Stimulated activated naive CD8-positive, alpha-beta T cell treated with anti-CD3 and anti-CD28 coated beads, Interleukin-15, Interleukin-2, amounts not matched to agents 100 U/mL and 50 U/mL, for 24 hours (primary cell): ENCODE measurements at places on chromosomes 2 and 18.

GRCh38 chr2:171210864-171211431 lies 50.3 kb upstream of the TLK1 start:
- peak; percentile 12 for DNase-seq

DNA sequence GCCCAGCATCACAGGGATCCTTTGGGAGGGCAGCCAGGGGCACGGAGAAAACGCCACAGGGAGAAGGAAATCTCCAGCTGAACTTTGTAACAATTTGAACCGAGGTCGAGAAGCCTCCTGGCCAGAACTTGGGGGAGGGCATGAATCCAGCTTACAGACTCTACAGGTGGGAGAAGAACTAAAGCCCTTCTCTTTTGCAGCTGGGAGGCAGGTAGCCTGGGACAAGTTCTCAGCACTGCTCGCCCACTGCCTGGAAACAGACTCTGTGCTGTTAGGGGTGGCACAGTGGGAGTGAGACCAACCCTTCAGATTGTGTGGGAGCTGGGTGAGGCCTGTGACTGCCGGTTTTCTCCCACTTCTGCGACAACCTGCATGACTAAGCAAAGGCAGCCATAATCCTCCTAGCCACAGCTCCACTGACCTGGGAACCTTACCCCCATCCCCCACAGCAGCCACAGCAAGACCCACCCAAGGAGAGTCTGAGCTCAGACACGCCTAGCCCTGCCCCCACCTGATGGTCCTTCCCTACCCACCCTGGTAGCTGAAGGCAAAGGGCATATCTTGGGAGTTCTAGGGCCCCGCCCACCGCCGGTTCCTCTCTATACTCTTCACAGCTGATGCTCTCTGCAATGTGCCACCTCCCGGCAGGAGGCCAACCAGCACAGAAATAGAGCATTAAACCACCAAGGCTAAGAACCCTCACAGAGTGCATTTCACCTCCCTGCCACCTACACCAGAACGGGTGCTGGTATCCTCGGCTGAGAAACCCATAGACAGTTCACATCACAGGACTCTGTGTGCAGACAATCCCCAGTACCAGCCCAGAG lies 136.0 kb upstream of the SIX2 start:
- DNase-seq = no peak

GRCh38 chr2:33292981-33293595 lies 183.4 kb upstream of the RASGRP3 start:
- no peak for DNase-seq

GRCh38 chr2:82234283-82234874 lies 1929.8 kb upstream of the LRRTM1 start:
- no peak for DNase-seq

GRCh38 chr2:139380051-139380450 lies 599.9 kb upstream of the NXPH2 start:
- no peak for DNase-seq
